ENCODE measurements at places on chromosomes 12 and 14.

DNA sequence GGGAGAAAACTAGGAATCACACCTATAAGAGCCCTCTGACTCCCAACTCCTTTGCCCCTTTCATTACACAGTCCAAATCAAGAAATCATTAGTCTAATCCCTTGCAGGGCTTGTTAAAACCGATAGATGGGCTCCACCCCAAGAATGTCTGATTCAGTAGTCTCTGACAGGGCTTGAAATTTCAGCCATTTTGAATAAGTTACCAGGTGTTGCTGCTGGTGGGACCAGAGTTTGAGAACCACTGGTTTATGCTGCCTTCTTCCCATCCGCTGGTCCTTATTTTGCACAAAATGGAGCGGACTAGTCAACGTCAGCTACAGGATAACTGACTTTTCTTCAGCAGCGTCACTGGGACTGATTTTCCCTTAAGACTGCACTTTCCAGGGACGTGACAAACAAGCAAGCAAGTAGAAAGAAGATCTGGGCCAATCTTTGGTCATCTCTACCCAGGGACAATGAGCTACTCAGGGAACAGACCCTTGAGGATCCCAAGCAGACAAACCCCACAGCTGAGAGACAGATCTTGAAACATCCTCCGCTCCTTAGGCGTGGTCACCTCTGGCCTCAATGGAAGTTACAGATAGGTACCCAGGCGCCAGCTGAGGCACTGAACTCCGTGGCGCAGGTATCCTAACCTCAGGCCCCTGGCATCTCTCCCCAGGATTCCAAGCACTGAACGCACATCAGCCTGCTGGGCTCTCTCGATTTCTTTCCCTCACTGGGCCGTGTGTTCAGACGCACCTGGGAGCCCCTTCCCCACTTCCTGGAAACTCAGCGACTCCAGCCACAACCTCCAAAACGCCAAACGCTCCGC is 900 bp downstream of the KCTD10 start:
- no peak for DNase-seq

- no peak for DNase-seq
Measured at GRCh38 chr12:124462750-124463149, 104.7 kb downstream of the NCOR2 start.

DNA sequence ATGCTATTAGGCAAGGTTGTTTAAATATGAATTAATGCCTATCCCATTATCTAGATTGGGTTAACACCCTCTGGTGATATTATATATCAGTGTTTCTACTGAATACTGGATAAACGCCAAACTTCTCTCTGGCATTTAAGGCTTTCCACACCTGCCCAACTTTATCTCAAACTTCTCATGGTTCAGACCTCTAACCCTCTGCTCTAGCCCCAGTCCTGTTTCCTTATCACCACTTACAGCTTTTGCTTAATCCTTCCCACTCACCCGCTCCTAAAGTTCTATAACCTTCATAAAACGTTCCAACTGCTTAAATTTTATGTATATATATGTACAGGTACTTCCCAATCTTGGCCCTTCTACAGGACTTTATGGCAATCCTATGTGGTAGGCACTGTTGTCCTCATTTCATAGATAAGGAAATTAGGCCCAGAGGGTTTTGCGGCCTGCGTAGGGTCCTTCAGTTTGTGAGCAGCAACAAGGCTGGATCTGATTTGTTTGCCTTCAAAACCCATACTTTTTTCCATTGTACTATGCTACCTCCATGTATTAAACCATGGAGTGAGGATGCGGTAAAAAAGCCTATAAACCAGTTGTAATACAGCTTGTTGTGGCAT is 1.2 kb downstream of the LPCAT3 start:
- no peak for DNase-seq

DNA sequence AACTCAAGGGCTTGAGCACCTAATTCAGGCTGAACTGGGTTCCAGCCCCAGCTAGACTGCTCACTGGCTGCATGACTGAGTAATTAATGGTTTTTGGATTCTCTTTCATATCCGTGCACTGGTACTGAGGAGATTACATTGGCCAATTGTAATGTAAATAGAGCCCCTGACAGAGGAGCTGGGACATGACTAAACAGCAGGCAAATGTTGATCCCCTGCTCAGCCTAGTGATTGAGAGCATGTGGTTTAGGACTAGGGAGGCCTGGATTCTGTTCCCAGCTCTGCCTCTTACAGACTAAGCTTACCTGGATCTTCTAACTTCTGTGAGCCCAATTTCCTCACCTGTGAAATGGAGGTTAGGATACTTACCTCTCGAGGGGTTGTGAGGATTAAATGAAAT is 204.3 kb downstream of the ESR2 start:
- DNase-seq: no peak

GRCh38 chr14:104680056-104680805 is 9.2 kb upstream of the INF2 start:
- no peak for DNase-seq

DNA sequence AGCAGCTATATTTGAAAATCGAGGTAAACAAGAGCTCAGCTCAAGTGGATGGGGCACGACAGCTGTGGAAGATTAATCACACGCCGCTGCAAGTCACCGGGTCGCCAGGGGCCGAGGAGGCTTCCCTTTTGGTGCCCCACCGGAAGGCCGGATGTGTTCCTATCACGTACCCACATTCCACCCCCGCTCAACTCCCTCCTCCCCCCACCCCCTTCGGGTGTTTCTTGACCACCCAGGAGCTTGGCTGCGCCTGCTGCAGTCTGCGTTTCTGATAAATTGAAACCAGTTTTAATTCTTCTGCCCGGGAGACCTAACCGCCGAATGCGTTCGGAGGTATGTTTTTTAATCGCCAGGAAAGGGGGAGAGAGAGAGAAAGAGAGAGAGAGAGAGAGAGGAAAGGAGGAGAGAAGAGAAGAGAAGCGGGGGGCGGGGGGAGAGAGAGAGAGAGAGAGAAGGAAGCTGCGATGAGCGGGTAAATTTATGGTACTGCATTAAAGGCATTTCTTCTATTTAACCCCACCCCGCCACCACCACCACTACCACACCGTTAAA is 1.8 kb downstream of the SLC8A3 start:
- DNase-seq: no peak

Data from activated CD4-positive, alpha-beta T cell treated with anti-CD3 and anti-CD28 coated beads, Interleukin-2, amount 50 U/mL, for 1 hour (primary cell).